Stimulated activated CD8-positive, alpha-beta memory T cell treated with anti-CD3 and anti-CD28 coated beads, Interleukin-4, amount 100 ng/mL, for 24 hours (primary cell): ENCODE measurements at places on chromosomes 6 and 20.

- no peak for DNase-seq
Observed at GRCh38 chr6:88588938-88589337, 374.5 kb downstream of the RNGTT start.

- DNase-seq, result no peak
Observed at GRCh38 chr6:151592449-151593159, 98.8 kb downstream of the CCDC170 start.

DNA sequence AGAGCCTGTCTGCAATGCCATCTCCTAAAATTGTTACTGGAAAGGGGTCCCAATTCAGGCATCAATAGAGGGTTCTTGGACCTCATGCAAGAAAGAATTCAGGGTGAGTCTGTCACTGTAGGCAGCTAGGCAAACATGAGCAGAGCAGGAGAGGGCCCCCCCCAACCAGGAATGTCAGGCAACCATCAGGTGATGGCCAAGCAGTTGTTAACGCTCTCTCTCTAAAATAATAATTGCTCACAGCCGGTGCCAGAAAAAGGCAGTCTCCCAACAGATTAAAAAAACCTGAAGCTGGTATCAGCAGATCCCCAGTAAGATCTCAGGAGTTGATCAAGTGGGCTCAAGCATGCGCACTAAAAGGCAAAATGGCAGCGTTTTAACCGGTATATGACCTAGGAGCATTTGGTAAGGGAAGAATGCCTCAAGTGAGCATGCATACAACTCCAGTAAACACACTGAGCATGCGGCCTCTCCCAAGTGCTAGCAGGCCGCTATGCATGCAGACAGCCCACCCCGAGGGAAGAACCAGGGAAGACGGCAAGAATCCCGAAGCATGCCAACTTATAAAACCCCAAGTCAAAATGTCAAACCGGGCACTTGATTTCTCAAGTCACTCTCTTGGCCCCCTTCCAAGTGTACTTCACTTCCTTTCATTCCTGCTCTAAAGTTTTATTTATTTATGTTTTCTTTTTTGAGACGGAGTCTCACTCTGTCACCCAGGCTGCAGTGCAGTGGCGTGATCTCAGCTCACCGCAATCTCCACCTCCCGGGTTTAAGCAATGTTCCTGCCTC is 44.0 kb upstream of the RNGTT start:
- no peak for DNase-seq

DNA sequence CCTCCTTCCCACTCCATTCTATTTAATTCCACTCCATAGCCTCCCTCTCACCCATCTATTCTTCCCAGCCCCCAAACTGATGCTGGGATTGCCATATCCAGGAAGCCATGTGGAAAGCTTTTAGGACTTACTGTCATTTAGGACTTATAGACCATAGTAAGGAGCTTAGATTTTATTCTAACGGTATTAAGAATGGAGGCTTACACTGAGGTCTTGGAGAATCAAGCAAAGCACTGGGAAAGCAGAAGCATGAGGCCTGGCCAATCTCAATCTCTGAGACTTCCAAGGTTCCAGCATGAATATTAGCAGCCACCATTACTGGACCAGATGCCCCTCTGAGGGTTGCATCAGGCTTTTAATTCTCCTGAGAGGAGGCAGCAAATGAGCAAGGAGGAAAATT is 1.4 kb downstream of the CST9 start:
- no peak for DNase-seq

- DNase-seq, result no peak
Observed at GRCh38 chr6:8181951-8182845, 79.8 kb upstream of the EEF1E1 start.

- DNase-seq, result no peak
Observed at GRCh38 chr6:40482532-40482931, 104.6 kb downstream of the LRFN2 start.
